ENCODE measurements at places on chromosomes 12 and 14. TPM values are rescaled to one million over a fixed set of nuclear protein-coding genes. Genes with fewer than 3 reads are reported as not detected.

The M6PR gene
- 153 TPM for total RNA-seq

The NUMB gene
- total RNA-seq: 41.4 TPM

DNA sequence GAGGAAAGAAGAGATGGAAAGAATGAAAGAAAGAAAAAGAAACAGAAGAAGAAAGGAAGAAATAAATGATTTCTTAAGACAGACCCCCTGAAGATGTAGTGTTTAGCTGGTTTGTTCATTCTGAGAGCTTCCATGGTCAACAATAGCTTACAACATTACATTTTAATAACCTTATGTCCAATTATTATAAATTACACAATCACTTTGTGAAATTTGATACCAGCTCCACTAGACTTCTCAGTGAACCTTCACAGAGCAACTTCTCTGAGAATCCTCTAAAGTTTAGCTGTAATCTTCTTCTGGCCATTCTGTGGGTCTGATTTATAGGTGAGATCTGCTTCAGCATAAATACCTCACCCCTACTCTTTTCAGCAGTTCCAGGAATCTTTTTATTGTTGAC, 27.9 kb downstream of the SIX1 start:
- no peak for DNase-seq

- DNase-seq: no peak
Measured at GRCh38 chr12:4011597-4011996, 138.4 kb upstream of the PARP11 start.

The RAD9B gene
- total RNA-seq: 2.0 TPM

DNA sequence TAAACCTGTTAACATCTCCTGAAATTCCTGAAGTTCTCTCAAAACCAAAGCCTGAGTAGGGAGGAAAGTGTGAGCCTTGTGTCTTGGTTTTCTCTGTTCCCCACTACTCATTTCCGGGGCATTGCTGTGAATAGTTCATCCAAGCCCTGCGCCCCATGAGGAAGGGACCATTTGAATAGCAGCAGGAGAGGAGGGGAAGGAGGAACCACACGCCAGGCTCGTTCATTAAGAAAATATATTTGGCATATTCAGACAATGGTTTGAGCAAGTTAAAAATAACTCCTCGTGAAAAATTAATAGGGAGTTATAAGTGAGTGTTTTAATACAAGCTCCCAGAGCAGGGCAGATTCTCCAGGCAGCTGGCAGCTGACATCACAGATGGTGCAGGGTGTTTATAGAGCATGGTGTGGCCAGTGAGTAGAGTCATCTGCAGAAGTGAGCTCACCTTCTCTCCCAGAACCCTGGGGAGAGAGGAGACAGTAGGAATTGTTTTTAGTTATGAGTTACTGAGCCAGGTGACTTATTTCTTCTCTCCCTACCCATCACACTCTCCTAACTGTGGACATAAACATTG, 29.5 kb upstream of the CISTR start:
- no peak for DNase-seq

GRCh38 chr14:101525640-101526527, 35.4 kb upstream of the DIO3 start:
- DNase-seq: no peak

The CLEC14A gene
- not detected for total RNA-seq

GRCh38 chr12:112096667-112097066, 11.9 kb downstream of the NAA25 start:
- DNase-seq: peak; percentile 43

GRCh38 chr12:104928036-104928745, 29.9 kb downstream of the SLC41A2 start:
- DNase-seq: no peak

GRCh38 chr12:55515696-55516095, 23.5 kb downstream of the OR6C68 start:
- DNase-seq: no peak
